EL (cell line): ENCODE measurements at places on chromosomes 5 and 9.
A peak's percentile ranks its signal among the peaks of the same experiment; 100 is the strongest.

DNA sequence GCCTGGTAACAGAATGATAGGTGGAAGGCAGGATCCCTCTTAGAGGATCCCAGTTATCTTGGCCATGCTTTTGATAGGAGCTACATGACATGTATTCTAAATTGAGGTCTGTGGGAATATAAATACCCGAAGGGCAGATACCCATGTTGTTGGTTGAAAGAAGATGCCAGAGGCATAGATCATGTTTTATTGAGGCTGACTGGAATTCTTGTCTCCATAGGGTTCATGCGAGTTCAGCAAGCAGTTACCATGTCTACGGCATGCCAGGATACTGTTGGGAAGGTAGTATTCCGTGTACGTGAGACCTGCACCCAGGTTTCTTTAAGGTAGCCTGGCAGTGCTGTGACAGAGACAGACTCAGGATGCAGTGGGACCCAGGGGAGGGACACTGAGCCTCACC lies 230.7 kb downstream of the NR3C1 start:
- peak; percentile 38 for DNase-seq

- no peak for DNase-seq
Measured at GRCh38 chr9:34566972-34567371, 22.6 kb downstream of the CNTFR start.

GRCh38 chr5:31471916-31472315 lies 60.0 kb downstream of the DROSHA start:
- DNase-seq, result peak; percentile 11

DNA sequence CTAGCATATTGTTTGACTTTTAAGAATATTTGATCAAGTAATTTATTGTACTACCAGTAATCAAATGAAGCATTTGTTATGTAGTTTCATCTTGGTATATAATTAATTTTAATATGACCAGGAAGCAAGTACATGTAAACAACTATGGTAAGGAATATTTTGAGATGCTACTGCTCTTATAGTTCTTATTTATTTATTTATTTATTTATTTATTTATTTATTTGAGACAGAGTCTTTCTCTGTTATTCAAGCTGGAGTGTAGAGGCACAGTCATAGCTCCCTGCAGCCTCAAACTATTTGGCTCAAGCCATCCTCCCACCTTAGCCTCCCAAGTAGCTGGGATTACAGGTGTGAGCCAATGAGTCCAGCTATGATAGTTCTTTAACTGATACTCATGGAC lies 8.1 kb downstream of the PPIP5K2 start:
- DNase-seq, result no peak

DNA sequence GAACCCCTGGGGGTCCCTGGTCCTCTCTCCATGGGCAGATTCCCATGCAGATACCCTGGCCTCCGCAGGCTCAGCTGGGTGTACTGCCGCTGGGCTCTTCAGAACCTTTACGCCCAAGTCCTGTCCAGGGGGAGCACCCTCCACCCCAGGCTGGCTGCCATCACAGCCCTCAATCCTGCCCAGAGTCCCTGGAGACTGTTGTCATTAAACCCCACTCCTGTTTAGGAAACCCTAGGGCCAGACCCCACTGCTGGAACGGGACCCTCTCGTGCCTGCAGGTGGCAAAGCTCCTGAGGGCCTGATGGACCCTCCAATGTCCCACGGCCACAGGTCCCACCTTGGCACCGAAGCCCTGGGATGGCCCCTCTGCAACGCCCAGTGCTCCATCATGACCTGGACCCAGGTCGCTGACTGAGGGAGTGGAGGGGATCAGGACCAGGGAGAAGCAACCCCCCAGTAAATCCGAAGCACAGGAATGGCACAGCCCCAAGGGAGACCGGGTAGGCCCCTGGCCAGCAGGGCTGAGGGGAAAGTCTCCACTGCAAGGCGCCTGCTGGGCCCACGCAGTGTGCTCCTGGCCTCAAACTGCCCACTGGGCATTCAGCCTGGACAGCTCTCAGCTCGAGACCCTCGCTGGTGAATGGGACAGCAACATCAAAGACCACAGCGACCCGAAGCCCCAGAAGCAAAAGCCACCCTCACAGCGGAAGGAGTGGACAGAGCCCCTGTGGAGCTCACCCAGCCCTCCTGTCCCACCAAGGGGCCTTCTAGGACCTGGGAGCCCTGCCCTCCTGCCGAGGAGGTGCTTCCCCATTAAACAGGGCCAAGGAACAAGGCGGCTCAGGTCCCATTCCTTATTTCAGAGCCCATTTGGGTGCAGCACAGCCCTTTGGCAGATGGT lies 8.3 kb downstream of the ZDHHC11B start:
- DNase-seq, result no peak

GRCh38 chr5:173907686-173908371 lies 19.7 kb downstream of the CPEB4 start:
- DNase-seq, result peak; percentile 55

- DNase-seq, result no peak
Measured at GRCh38 chr5:123007754-123008153, 28.8 kb downstream of the PPIC start.

GRCh38 chr9:7297521-7297920 lies 502.1 kb downstream of the DMAC1 start:
- DNase-seq, result no peak

DNA sequence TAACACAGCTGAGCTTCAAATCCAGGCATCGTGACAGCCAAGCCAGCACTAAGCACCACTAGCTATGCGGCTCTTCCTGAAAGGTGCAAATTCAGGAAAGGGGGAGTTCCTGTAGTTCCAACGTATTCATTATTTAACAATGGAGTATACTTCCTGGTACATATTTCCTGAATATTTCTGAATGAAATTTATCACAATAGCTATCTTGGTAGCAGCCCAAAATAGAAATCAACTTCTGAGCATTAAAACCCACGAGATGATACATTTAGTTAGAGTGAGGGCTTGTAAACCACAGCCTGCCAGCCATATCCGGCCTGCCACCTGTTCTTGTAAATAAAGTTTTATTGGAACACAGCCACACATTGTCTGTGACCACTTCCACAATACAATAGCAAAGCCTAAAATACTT lies 109.7 kb upstream of the RETREG1 start:
- peak; percentile 15 for DNase-seq

- peak; percentile 57 for DNase-seq
Measured at GRCh38 chr5:124790895-124791732, 44.7 kb upstream of the ZNF608 start.

DNA sequence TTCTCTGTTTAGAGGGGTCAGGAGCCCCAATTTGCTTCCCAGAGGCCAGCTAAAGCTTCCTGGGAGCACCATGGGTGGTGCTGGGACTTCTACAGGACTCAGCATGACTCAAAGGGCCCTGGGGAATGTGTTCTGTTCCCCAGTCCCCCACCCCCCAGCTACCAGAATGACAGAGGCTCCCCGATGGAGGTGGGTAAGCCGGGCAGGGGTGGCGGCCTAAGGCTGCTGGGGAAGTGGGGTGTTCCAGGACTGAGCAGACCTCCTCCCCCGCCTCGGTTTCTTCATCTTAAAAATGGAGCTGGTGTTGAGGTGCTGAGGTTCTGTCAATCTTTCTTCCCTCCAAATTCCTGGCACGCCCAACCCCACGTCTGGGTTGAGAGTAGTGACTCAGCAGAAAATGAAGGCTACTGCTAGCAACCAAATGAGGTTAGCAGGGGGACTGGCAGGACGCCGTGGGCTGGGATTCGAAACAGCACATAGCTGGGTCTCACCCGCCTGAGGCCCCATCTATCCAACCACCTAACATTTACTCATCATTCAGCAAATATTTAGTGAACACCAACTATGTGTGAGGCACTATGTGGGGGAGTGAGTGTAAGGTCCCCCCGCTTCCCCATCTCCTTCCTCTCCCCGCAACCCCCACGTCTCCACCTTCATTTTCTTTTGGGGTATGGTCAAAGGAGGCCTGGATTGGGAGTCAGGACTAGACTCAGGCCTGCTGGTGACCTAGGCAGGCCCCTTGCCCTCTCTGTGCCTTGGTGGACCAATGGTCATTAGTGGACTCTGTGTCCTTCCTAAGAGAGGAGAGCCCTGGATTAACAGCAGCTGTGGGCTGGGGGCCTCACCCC lies 50.2 kb downstream of the C9orf50 start:
- peak; percentile 97 for DNase-seq

GRCh38 chr5:68053202-68053601 lies 162.4 kb upstream of the PIK3R1 start:
- DNase-seq, result peak; percentile 46

GRCh38 chr5:118320121-118320520 lies 668.2 kb downstream of the DTWD2 start:
- no peak for DNase-seq

- no peak for DNase-seq
Measured at GRCh38 chr5:34409373-34409772, 246.8 kb upstream of the RAI14 start.

GRCh38 chr5:177470759-177471536 lies 2.5 kb downstream of the DBN1 start:
- peak; percentile 73 for DNase-seq

DNA sequence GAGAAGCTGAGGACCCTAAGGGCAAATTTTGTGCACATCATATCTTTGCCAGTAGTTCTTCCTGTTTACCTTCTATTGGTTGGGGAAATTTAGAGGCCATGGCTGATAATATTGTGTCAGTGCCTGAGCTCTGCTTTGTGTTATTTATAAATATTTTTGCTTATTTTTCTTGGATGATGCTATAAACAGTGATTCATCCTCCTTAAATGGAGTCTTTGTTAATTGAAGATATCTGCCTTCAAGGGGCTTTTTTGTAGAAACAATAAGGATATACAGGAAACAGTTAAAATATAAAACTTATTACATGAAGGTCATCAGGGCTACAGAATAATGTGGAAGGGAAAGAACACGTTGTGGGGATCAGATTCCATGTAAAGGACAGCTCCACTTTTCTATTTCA lies 78.0 kb downstream of the PAM start:
- DNase-seq, result no peak

GRCh38 chr9:76490249-76490990 lies 31.4 kb downstream of the GCNT1 start:
- no peak for DNase-seq

GRCh38 chr5:135392256-135392655 lies 6.8 kb downstream of the MACROH2A1 start:
- DNase-seq, result peak; percentile 76

DNA sequence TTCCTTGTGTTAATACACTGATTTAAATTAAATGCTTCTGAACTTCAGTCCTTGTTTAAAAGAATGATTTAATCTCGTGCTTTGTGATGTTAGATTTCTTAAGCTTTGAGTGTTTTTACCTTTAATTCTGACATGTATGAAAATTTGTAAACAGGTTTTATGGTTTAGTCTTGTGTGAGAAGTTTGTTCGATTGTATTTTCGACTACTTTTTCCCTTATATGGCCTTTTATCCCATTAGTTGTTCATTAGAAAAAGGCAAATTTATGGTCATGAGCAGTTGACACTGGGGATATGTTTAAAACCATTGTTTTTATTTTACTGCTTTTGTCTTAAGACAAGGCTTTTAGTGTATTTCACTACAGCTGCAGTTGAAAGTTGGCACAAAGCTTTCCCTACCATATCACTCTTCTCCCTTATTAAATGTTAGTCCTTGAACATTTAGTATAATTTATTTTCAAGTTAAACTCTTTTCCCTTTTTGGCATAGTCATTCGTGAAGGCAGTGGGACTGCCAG lies 3.3 kb downstream of the UBE2R2 start:
- DNase-seq, result no peak

GRCh38 chr9:93595861-93596365 lies 19.5 kb downstream of the PHF2 start:
- no peak for DNase-seq

- no peak for DNase-seq
Measured at GRCh38 chr5:135825373-135826220, 8.9 kb upstream of the SLC25A48 start.

- no peak for DNase-seq
Measured at GRCh38 chr5:65364907-65365306, 116.8 kb downstream of the ADAMTS6 start.

GRCh38 chr5:126855266-126855665 lies 78.3 kb downstream of the LMNB1 start:
- DNase-seq, result peak; percentile 18

DNA sequence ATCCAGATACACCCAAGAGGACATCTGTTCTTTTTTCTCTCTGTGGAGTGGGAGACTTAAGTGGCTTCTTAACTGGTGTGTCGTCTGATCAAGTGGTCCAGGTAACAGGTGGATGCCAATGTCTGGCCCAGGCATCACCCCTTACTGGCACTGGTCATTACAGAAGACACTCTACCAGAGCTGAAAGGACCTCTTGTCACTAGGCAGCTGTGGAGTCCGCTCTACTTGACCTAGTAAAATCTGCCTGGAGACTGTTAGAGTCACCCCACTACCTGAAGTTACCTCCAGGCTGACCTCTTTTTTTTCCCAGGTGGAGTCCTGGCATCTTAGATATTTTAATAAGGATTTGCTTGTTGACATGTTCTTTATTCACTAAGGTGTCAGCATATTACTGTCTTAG lies 22.5 kb downstream of the FXN start:
- DNase-seq, result no peak

- DNase-seq, result no peak
Measured at GRCh38 chr5:65971643-65972042, 45.3 kb downstream of the ERBIN start.

DNA sequence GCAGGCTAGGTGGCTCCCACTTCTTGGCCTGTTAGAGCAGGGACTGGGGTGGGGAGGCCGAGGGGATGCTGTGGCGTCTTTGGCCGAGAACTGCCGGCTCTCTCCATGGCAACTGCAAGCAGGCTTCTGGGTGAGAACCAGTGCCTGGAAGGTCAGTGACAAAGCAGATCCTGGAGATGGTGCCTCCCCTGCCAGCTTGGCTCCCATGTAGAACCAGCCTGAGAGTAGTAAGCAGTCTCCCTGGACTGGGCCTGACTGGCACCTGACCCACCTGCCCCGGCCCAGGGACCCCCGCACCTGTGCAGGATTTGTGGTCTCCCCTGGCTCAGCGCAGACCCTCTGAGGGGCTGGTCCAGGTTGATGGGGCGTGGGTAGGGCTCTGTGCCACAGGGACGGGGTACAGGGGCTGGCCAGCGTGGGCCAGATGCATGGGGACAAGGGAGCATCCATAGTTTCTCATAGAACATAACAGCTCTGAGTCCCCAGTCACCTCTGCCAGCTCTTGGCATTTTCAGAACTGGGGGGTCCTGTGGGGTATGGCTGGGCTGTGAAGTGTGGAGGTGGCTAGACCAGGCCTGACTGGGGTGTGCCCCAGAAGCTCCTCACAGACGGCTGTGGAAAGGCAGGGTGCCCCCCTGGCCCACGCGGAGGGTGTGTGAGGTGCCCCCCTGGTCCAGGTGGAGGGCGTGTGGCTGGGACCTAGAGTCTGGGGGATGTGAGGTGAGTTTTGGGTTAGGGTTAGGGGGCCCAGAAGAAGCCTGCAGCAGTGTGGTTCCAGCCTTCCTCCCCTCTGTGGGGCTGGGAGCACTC lies 22.2 kb downstream of the CACNA1B start:
- DNase-seq, result no peak

GRCh38 chr5:96687812-96688453 lies 25.8 kb downstream of the CAST start:
- peak; percentile 53 for DNase-seq

DNA sequence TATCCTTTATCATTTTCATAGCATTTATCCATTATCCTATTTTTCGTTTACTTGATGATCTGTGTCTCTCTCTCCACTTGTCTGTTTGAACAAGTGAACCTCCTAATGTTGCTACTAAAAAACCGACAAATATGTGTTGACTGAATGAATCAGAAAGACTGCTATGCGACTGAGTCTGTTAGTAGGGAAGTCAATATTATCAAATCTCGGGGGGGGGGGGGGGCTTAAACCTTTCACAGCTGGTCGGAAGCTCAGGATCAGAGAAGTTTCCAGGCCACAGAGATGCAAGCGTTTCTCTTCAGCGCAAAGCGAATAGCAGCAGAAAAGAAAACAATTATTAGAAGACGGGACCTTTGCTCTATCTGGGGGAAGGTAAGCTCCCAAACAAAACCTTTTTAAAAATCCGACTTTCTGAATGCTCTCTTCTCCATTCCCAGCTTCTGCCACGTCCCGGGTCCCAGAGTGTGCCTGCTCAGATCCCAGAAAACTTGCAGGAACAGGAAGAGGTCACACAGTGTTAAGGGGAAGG lies 412 bp downstream of the RIOK2 start:
- DNase-seq, result peak; percentile 59
